CD4-positive, CD25-positive, alpha-beta regulatory T cell (primary cell): ENCODE measurements at places on chromosomes 11 and 22. TPM values are rescaled to one million over a fixed set of nuclear protein-coding genes. Genes with fewer than 3 reads are reported as not detected.

DNA sequence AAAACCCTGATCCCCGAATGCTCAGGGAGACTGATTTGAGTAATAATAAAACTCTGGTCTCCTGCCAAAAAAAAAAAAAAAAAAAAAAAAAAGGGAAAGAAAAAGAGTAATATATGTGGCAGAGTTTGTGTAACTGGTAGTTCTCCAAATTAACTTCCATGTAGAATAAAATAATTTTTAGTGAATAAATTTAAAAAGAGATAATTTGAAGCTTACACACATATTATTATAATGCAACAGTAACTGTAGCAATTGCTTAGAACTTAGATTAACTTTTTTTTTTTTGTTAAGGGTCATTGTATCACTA is 11.0 kb upstream of the MRPL17 start:
- DNase-seq, result no peak

GRCh38 chr11:133597236-133597635 is 64.9 kb upstream of the OPCML start:
- DNase-seq, result no peak

DNA sequence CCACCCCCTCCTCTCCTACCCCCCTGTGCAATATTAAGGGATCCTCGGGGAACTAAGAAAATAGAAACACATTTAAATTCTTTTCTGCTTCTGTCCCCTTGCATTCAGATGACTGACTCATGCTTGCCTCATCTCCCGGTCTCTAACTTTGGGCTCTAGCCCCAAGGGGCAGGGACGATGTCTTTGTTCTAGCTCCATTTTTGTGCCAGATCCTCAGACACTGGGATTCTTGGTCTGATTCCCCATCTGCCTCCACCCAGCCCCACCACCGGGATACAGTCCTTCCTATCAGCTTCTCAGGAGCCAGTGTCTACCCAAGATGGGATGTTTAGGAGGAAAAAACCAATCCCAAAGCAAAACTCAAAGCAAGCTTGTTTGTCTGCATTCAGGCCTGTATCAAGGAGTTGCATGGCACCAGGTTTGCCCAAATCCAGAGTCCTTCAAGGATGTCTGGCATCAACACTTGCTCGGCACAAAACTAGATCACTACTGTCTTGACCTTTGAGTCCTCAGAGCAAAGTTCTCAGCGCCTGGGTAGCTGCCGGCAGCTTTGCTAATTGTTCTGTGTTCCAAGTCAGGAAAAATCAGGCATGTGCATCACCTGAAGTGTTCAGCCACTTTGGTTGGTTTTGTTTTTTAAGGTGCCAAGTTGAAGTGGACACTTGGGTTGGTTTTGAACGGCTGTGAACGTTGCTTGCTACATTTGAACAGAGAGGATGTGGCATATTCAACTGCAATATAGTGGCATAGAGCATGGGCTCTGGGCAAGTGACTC is 212.8 kb downstream of the DSCAML1 start:
- no peak for DNase-seq

DNA sequence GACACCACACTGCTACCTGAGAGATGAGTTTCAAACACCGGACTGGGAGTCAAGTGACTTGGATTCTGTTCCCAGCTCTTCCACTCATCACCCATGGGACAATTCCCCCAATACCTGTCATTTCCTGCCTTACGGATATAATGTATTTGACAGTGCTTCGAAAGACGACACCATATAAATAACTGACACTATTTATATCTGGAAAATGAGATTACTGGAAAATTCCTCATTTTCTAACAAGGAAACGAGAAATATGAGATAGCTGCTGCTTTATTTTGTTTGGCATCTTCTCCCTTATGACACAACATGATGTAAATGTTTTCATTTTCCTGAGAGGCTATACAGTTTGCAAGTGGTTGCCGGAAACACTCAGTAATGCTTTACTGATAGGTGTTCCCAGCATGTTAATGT is 8.6 kb downstream of the HSCB start:
- DNase-seq, result no peak

GRCh38 chr11:115067471-115067870 is 389.1 kb downstream of the NXPE2 start:
- DNase-seq, result no peak

GRCh38 chr11:47516155-47516554 is 36.8 kb downstream of the CELF1 start:
- DNase-seq, result no peak

DNA sequence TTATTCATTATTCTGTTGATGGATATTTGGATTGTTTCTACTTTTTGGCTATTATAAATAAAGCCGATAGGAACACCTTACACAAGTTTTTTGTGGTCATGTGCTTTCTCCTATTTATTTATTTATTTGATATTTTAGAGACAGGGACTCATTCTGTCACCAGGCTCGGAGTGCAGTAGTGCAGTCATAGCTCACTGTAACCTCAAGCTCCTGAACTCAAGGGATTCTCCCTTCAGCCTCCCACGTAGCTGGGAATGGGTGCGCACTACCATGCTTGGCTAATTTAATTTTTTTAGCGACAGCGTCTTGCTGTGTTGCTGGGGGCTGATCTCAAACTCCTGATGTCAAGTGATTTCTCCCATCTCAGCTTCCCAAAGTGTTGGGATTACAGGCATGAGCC is 135.1 kb downstream of the UVRAG start:
- DNase-seq, result no peak

DNA sequence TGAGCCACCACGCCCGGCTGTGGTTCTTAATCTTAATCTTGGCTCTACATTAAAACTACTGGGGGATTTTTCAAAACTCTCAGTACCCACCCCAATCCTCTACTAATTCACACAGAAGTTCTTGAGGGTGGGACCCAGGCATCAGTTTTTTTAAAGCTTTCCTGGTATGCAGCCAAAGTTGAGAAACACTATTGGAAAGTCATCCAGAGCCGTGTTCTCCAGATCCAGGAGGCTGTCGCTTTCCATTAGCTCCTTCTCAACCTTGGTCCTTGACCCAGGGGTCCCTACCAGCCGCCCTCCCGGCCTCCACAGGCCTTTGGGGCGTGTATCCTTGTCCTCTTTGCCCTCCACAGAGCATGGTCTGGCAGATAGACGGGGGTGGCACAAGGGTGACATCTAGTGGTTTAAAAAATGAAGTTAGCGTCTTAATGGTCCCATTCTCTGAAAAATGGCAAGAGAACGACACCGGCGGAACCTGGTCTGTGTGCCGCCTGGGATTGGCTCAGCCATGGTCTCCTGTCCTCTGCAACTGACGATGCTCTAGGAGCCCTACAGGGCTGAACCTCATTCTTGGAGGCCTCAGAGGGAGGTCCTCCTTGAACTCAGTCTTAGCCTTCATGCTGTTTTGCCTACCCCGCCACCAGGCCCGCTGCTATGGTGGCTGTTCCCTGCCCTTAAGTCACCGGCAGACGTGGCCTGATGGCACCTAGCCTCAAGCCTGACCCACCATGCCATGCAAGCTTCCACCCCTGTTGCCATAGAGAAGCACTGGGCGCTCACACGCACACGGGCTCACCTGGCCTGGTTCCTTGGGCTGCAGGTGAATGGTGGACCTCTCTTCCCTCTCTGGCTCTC is 152.0 kb upstream of the SYN3 start:
- DNase-seq, result no peak

DNA sequence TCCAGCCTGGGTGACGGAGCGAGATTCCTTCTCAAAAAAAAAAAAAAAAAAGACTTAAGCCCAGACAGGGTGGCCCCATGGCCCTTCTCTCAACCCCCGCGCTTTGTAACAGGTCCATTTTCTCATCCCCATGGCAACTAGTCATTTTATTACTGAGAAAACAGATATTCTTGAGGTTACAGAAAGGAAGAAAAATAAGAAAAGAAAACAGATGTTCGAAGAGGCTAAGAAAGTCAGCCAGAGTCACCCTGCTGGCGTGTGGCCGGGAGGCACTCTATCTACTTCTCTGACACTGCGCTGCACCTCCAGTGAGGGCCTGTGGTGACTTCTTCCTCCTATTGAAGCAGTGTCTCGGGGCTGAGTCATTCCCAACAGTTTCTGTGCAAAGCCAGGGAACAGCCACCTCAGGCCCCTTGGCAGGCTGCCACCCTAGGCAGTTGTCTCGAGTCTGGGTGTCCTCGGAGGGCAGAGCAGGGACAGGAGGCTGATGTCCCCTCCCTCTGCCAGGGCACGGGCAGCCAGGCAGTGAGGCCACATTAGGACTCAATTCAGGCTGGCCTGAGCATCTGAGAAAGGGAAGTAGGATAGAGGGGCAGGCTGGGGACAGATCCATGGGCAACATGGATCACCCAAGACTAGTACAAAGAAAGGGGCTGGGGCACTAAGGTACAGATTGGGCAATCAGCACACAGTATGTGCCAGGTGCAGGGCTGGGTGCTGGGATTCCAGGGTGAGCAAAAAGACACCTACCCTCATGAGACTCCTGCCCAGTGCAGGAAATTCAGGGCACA is 16.4 kb upstream of the SYVN1 start:
- no peak for DNase-seq

DNA sequence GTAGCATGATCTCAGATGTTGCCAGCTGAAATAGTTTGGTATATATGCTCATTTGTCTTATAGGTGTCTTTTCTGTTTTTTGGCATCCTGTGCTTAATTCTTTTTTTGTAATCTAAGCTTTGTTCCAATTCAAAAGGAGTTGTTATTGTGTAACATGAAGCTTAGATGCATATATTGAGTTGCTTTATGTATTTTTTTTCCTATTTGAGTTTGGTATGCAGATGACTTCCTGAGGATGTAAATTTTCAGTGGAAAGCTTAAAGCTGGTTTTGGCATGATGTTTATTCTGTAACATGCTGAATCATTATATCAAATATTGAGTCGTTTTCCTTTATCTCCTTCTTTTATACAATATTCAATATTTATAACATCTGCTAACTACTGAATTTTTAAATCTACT is 69.4 kb downstream of the DDX10 start:
- no peak for DNase-seq

DNA sequence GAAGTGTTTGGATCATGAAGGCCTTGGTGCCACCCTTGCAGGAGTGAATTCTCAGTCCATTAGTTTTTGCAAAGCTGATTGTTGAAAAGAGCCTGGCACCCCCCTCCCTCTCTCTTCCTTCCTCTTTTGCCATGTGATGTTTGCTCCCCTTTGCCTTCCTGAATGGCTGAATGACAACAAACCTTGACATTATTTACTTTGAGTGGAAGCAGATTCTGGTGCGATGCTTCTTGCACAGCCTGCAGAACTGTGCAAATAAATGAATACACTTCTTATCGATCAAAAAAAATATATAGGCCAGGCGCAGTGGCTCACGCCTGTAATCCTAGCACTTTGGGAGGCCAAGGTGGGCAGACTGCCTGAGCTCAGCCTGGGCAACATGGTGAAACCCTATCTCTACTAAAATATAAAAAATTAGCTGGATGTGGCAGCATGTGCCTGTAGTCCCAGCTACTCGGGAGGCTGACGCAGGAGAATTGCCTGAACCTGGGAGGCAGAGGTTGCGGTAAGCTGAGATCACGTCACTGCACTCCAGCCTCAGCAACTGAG is 2.0 kb upstream of the NARS2 start:
- DNase-seq, result no peak

The PLET1 gene
- polyA plus RNA-seq, result not detected

The DPAGT1 gene
- polyA plus RNA-seq, result 31.2 TPM

The HEPACAM gene
- polyA plus RNA-seq, result not detected
